ENCODE measurements at places on chromosomes 5 and 9.
A peak's percentile ranks its signal among the peaks of the same experiment; 100 is the strongest.

DNA sequence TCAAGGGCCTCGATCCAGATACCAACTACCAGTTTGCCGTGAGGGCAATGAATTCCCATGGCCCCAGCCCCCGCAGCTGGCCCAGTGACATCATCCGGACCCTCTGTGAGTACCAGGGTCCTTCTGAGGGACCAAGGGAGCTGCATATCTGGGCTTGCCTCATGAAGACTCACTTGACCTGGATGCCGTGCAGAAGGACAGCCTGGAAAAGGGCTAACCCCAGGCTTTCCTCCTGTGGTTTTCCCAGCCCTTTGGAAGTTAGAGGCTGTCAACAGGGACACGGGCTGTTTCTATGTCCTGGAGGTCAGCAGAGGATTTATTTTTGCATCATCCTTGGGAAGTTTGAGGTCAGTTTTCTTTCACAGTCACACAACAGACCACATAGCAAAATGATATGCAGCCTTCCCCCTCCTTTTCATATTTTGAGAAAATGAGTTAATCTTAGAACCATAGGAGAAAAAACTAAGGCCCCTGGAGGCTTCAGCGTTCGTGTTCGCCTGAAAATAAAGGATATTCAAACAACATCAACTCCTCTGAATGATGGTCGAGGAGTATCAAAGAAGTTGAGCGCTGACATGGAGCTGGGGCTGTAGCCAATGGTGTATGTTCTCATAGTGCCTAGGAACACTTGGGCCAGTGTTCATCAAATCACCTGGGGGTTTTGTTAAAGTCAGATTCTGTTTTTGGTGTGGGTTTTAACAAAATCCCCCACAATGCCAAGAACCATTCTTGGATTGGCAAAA is 112.2 kb downstream of the EGFLAM start:
- DNase-seq = no peak

GRCh38 chr5:94508461-94509148 is 109.8 kb downstream of the KIAA0825 start:
- DNase-seq = no peak

GRCh38 chr5:1763548-1763911 is 36.1 kb downstream of the MRPL36 start:
- peak; percentile 17 for DNase-seq

GRCh38 chr9:8653855-8654254 is 854.3 kb upstream of the DMAC1 start:
- DNase-seq = no peak

GRCh38 chr5:52786949-52787599 is 642 bp upstream of the ITGA1 start:
- peak; percentile 40 for DNase-seq

GRCh38 chr5:45037927-45038326 is 229.2 kb downstream of the MRPS30 start:
- DNase-seq = no peak

GRCh38 chr5:123180178-123180577 is 91.1 kb downstream of the PRDM6 start:
- DNase-seq = no peak

GRCh38 chr9:32899181-32899580 is 102.2 kb downstream of the APTX start:
- no peak for DNase-seq

GRCh38 chr5:1294835-1295649 is at the start of gene TERT:
Gene TERT, minus strand, starts transcription at chr5:1295068. Its CDS starts 79 bp downstream, at chr5:1294989.
- DNase-seq = peak; percentile 53

- DNase-seq = no peak
Observed at GRCh38 chr5:42621662-42622061, 135.0 kb upstream of the CCDC152 start.

GRCh38 chr9:86713970-86714369 is 233.3 kb downstream of the GAS1 start:
- no peak for DNase-seq

GRCh38 chr5:156036640-156037039 is 290.3 kb upstream of the SGCD start:
- no peak for DNase-seq

DNA sequence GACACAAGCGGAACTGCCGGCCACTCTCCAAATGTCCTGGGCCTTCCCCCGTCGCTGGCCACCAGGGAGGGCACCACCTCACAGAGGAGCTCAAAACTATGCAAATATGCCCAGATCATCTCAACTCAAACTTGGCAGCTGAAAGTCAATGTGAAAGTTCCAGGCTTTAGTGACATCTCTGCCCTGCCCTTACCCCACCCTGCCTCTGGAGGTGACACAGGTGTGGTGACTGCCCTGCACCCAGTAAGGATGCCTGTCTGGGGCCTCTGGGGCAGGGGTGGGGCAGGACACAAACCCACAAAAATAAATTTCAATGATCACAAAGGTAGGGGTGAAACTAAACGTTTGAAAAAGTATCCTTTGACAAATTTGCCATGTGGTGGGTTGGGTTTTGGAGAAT is 213.4 kb downstream of the HSPA4 start:
- no peak for DNase-seq

GRCh38 chr5:138943599-138944173 is 68.6 kb upstream of the LRRTM2 start:
- DNase-seq = no peak

DNA sequence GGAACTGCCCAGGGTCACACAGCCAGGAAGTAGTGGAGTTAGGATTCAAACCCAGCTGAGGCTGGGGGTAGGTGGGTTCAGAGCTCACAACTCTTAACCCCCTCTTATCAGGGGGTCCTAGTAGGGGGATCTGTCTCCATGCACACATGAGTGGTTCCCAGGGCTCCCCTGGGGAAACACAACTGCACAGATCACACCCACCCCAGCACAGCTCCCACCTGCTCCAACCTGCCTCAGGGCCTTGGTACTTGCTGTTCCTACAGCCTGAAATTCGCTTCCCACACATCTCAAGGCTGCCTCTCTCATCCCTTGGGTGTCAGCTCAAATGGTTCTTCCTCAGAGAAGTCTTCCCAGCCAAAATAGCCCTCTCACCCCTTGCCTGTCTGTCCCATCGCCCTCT is 4.8 kb downstream of the SNCB start:
- no peak for DNase-seq

DNA sequence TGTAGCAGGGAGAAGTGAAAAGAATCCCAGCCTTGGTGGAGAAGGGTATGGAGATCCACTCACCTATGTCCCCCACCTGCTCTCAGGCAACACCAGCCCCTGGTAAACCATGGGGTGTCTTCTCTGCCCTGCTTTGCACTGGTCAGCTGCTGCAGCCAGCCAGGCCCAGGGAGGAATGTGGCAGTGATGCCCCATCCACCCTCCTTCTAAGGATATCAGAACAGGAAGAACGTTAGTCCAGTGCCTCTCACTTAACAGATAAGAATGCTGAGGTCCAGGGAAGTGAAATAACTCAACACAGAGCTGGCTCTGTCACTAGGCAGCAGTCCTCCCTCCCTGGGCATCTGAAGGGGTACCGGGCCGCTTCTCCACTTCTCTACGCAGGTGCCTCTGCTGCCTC is 9.7 kb upstream of the PPIC start:
- DNase-seq = no peak

- no peak for DNase-seq
Observed at GRCh38 chr5:68047035-68047434, 168.5 kb upstream of the PIK3R1 start.

DNA sequence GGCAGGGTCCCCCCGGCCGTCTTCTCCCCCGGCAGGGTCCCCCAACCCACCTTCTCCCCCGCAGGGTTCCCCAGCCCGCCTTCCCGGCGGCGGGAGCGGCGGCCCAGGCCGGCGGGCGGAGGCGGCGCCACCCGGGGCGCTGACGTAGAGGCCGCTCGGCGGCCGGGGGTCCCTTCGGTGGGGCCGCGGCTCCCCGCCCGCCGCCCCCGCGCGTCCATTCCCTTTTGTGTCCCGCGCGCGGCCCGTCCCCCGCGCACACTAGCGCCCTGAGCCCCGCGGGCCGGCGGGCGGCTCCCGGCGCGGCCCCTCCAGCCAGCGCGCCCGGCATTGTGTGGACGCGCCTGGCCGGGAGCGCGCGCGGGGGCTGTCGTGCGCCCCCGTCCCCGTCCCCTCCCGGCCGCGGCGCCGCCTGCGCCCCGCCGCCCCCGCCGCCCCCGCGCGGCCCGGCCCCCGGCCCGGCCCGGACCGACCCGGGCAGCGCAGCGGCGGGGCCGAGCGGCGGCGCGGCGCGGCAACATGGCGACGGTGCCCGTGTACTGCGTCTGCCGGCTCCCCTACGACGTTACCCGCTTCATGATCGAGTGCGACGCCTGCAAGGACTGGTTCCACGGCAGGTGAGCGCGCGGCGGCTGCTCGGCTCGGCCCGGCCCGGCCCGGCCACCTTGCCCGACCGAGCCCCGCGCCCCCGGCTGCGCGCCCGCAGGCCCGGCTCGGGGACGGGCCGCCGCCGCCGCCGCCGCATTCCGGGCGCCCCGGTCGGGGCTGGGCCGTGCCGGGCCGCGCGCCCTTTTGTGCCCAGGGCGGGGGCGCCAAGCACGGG is at the start of gene PHF2:
PHF2 (plus strand) TSS at position 327 of the 820 bp plus-strand sequence; CDS start at position 517, 190 bp downstream.
- DNase-seq = peak; percentile 30

DNA sequence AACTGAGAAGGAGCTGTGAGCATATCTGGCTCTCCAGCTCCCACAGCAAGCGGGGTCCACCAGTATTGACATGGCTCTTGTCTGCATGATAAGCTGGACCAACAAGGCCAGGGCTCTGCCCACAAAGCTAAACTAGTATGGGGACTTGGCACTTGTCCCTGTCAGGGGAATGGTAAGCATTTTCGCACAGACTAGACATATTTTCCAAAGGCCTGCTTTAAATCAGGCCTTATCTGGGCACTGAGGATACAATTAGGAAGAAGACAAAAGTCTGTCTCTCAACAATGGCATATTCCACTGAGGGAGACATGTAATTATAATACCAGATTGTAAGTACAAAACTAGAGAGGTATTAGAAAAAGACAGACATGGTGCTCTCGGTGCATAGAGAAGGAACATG is 32.1 kb downstream of the CSF2 start:
- DNase-seq = no peak

- no peak for DNase-seq
Observed at GRCh38 chr5:92652756-92653155, 928.3 kb downstream of the NR2F1-AS1 start.

DNA sequence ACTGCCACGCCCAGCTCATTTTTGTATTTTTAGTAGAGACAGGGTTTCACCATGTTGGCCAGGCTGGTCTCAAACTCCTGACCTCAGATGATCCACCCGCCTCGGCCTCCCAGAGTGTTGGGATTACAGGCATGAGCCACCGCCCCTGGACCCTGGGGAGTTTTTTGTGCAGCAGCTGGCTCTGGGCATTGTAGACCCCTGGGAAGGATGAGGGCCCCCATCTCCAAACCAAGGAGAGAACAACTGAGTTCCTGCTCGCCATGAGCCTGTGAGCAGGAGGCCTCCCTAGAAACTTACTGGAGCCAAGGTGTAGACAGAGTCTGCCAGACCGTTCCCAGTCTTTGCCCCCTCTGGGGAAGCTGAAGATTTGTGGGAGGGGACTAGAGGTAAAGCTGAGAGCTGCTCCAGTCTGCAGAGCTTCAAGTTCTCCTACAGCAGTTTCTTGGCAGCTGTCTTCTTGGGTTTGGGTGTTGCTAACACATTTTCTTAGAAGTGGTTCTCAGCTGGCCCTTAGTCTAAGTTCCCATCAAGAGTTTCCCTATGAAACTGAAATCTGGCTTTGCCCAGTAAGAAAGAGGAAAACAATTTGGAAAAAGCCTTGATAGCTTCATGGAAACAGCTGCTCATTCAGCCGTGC is 12.4 kb downstream of the NUDT2 start:
- DNase-seq = no peak

- DNase-seq = no peak
Observed at GRCh38 chr9:38694676-38695075, 25.3 kb downstream of the FAM240B start.

GRCh38 chr9:137555179-137555578 is 3.5 kb downstream of the MRPL41 start:
- DNase-seq = no peak

GRCh38 chr9:99169982-99170761 is 51.6 kb downstream of the ALG2 start:
- no peak for DNase-seq

GRCh38 chr5:143226872-143227271 is 176.6 kb downstream of the NR3C1 start:
- no peak for DNase-seq

DNA sequence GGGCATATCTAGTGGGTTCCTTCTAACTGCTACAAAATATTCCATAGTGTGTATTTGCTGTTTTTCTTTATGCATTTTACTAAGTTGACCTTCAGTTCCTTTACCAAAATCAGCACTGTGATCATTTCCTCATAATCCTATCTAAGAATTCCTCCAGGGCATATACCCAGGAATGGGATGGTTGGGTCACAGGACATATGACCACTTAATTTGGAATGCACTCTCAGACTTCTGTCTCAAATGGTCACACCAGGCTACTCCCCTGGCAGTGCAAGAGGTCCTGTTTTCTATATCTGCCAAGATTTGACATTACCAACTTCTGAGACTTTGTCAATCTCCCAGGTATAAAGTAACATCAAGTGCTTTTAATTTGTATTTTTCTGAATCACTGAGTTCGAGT is 63.9 kb downstream of the ADAMTS12 start:
- DNase-seq = no peak

DNA sequence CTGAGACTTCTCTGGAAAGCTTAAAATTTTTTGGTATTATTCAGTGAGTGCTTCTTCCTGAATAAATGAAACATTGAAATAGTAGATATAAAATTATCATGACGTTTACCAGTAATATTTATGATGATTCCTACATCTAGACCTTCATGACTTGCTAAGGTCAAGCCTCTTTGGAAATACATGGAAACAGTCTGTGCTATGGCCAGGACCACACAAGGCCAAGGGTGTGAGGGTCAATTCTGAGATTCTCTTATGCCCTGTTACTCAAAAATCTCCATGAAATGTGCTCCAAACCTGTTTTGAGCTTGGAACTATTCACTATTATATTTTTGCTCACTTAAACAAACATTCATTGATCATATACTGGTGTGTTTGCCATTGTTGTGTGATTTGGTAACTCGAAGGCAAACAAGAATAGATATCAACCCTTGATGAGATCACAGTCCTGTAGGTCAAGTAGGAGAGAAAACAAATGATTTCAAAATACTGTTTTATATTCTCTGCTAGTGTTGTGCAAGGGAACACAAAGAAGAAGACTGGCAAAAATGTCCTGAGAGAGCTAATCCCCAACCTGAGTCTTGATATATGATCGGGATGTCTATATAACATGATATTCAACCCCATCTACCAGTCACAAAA is 1254.9 kb upstream of the DMAC1 start:
- no peak for DNase-seq

GRCh38 chr9:123048748-123049147 is 15.3 kb downstream of the GPR21 start:
- no peak for DNase-seq
